ENCODE measurements at places on chromosomes 3 and 15.

DNA sequence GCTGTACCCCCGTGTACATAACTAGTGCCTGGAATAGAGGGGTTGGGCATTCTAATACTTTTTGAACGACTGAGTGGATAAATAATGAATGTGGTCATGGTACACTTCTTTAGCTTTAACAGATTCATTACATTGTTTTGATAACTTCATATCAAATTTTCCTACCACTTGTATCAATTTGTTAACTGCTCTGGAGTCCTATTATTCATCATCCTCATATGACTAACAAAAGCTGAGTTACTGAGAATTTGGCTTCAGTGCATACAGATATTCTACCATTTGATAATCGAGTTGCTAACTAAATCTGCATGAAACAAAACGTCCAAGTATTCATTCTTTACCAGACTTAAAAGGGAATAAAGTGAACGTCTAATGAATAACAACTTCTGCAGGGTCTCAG, 31.7 kb downstream of the FRMD5 start:
- DNase-seq = no peak

- no peak for DNase-seq
Measured at GRCh38 chr3:193553586-193553985, 1.1 kb downstream of the ATP13A4 start.

GRCh38 chr15:59369597-59369996, 3.1 kb downstream of the MYO1E start:
- DNase-seq = no peak

- peak; percentile 38 for DNase-seq
Measured at GRCh38 chr15:52262364-52262763, 33.2 kb downstream of the MYO5C start.

DNA sequence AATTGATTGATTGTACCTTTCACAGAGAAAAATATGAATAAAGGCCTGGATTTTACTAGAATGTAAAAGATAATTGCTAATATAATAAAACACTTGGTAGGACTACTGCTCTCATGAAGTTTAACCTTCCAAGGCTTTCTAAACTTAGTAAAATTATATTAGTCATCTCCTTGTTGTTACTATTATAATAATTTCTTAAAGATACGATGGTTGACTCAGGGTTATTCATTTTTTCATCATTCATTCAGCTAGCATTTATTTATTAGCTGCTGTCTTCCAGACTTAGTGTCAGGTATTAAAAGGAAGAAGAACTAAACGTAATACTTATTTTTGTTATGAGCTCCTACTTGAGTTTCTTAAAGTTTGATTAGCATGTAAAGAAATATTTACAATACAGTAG, 771.6 kb upstream of the NR2F2 start:
- DNase-seq = no peak

GRCh38 chr3:194548346-194549321, 61.8 kb upstream of the ATP13A3 start:
- DNase-seq = no peak

DNA sequence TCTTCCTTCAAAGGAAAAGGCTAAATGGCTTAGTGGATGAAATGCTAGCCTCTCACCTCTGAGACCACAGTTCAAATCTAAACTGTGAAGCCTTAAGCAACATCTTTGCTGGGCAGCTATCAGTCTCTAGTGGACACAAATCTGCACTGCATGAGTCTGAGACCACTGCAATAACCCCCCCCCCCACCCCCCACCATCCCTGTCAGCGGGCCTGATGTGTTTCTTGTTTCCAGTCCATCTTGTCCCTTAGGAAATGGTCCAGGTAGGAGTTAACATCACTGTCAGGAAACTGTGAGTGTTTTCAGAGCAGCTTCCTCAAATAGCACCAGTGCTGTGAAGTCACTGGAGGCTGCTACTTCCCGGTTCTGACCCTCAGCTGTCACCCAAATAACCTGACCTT, 140.6 kb upstream of the TMCO5A start:
- DNase-seq = no peak

DNA sequence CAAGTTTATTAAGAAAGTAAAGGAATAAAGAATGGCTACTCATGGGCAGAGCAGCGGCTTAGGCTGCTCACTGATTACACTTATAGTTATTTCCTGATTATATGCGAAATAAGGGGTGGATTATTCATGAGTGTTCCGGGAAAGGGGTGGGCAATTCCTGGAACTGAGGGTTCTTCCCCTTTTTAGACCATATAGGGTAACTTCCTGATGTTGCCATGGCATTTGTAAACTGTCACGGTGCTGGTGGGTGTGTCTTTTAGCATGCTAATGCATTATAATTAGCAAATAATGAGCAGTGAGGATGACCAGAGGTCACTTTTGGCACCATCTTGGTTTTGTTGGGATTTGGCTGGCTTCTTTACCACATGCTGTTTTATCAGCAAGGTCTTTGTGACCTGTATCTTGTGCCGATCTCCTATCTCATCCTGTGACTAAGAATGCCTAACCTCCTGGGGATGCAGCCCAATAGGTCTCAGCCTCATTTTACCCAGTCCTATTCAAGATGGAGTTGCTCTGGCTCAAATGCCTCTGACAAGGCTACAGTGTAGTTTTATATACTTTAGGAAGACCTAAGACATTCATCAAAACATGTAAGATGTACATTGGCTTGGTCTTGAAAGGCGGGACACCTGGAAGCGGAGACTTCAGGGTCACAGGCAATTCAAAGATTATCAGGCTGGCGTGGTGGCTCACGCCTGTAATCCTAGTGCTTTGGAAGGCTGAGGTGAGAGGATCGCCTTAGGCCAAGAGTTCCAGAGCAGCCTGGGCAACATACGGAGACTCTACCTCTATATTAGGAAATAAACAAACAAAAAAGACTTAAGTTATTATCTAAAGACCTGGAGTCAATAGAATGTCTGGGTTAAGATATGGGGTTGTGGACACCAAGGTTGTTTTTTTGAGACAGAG, 3.2 kb upstream of the BLOC1S6 start:
- peak; percentile 8 for DNase-seq

DNA sequence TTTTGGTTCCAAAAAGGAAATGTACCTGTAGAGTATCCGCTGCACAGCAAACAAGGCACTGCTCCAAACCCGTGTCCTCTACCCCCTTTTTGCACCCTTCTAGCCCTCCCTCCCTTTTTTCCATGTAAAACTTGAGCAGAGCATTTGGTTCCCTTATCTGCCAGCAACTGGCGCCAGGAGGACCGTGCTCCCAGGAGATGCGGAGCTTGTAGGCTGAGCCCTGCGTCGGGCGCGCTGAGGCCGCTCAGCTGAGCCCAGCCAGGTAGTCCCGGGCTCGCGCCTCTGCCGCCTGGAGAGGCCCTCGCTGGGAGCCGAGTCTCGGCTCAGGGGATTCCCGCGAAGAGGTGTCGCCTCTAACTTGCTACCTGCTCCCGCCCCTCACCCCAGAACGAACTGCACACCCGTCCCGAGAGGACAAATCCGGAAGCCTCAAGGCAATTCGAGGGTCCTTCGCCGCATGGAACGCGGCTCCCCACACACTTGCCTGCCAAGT, 575 bp downstream of the TRPM7 start:
- peak; percentile 54 for DNase-seq

DNA sequence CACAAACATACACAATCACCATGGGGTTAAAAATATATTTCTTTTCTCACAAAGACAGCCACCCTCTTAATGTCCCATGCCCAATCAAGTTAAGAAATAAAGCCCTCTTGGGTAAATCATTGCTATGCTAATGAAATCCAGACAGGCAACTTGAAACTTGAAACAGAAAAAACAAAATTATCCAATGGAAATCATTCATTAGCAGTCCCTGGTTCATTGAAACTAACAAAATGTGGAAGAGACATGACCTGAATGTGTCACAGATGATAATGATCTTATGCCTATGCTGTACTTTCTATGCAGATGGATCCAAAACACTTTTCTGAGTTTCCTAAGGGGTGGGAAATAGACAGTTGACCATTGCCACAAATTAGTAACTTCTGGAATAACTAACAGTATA, 983.7 kb downstream of the MCTP2 start:
- DNase-seq = no peak

Data from DND-41 (cell line).